Fibroblast of upper back skin (primary cell): ENCODE measurements at places on chromosomes 2 and 18.

DNA sequence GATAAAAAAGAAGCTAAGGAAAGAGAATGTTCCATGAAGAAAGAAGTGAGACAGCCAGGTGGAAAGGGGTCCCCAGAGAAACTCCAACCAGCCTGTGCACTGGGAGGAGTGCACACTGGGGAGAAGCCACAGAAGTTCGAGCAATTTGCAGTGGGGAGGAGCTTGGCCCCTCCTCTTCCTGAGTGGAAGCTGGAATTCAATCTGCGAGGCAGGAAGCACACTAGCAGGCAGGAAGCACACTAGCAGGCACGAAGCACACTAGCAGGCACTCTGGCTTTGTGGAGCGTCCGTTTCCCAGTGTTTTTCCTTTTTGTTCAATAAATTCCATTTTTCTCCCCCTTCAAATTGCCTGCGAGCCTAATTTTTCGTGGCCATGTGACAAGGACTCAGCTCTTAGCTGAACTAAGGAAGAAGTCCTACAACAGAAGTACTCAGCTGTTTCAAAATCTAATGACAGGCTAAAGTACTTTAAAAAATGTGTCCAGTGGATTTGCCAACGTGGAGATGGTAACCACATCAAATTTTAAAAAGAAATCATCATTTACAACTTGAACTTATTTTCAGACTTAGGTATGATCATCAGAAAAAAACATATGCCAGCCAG is 21.4 kb upstream of the SPIRE1 start:
- DNase-seq = peak; percentile 71

DNA sequence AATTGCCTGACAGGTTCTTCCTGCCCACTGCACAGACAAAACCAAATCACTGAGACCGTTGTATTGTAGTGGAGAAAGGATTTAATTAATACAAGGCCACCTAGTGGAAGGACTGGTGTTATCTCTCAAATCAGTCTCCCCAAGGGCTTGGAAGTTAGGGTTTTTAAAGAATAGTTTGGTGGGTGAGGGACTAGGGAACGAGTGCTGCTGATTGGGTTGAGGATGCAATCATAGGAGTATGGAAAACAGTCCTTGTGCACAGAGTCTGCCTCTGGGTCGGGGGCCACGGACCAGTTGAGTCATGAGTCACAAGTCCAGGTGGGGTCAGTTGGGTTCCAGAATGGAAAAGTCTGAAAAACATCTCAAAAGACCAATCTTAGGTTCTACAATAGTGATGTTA is 89.1 kb downstream of the B3GNT2 start:
- no peak for DNase-seq

GRCh38 chr18:66728951-66729350 is 125.1 kb upstream of the CDH19 start:
- no peak for DNase-seq

GRCh38 chr2:149915151-149915550 is 327.6 kb upstream of the MMADHC start:
- no peak for DNase-seq

- DNase-seq = no peak
These were observed 24.7 kb upstream of the FAM124B start for GRCh38 chr2:224426656-224427055.
